ENCODE measurements at places on chromosomes 2 and 18. TPM values are rescaled to one million over a fixed set of nuclear protein-coding genes. Genes with fewer than 3 reads are reported as not detected.

DNA sequence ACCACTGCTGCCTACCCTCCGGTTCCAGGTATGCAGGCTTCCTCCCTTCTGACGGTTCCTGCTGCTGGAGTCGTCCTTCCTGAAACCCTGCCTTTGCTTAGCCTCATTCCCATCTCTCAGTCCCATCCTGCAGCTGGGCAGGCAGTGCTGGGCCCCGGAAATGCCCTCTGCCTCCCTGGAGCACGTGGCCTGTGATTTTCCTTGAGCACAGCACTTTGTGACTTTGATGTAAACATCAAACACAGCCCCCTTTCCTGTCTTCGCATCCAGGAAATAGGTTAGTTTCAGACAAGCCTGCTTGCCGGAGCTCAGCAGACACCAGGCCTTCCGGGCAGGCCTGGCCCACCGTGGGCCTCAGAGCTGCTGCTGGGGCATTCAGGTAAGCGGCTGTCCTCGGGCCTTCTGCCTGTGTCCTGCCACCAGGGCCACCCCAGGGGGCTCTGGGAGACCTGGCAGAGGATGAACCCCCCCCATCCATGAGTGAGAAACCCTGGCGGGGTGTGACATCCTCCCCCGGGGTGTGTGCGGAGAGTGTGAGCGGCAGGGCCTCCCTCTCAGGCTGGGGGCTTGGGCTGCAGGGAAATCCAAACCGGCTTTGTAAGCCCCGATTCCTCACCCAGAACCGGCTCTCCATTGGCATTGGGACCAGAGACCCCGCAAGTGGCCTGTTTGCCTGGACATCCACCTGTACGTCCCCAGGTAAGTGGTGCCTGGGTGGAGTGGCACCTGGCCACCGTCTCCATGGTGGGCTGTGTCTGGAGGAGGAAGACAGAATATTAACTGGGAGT, at the start of gene ZAP70:
Gene ZAP70, plus strand, starts transcription at position 281 of the 788 bp plus-strand sequence. CDS start 10,461 bp downstream, outside the sequence.
- no peak for DNase-seq

- no peak for DNase-seq
Observed at GRCh38 chr2:227143895-227144294, 20.1 kb downstream of the COL4A4 start.

GRCh38 chr18:49804096-49804495, 9.2 kb downstream of the ACAA2 start:
- DNase-seq, result no peak

- DNase-seq, result no peak
Observed at GRCh38 chr2:200056105-200056504, 100.7 kb downstream of the MAIP1 start.

DNA sequence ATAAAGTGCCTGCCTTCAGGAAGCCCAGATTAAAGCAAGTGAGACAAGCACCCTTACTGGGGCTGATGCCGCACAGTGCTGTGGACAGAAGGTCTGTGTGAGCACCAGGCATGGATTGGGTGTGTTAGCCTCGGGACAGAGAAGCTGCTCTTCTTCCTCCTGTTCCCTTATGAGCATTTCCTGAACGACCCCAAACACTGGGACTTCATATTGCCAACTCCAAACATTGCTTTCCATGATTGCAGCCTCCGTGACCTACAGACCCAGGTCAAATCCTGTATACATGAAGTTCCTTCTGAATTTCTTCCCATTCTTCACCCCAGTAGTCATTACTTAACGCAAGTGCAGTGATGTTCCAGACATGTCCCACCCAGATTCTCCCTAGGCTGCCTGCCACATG, 129.8 kb upstream of the ALKAL2 start:
- DNase-seq, result no peak

Gene SLC5A7
- polyA plus RNA-seq, result 0.73 TPM

Gene OSR1
- polyA plus RNA-seq, result 8.9 TPM

Gene KIAA2012
- polyA plus RNA-seq, result 0.14 TPM
